Chondrocyte (in vitro differentiated cells): ENCODE measurements at places on chromosomes 16 and 17. TPM values are rescaled to one million over a fixed set of nuclear protein-coding genes. Genes with fewer than 3 reads are reported as not detected.
A peak's percentile ranks its signal among the peaks of the same experiment; 100 is the strongest.

Gene CCL18
- total RNA-seq, result not detected in 3 replicates

Gene KRTAP4-5
- total RNA-seq, result not detected in 3 replicates

GRCh38 chr16:1863681-1864460 is 8.1 kb downstream of the MEIOB start:
- no peak for DNase-seq

Gene CSH1
- total RNA-seq, result 14.0 TPM in 1 of 3 replicates, not detected in the others

DNA sequence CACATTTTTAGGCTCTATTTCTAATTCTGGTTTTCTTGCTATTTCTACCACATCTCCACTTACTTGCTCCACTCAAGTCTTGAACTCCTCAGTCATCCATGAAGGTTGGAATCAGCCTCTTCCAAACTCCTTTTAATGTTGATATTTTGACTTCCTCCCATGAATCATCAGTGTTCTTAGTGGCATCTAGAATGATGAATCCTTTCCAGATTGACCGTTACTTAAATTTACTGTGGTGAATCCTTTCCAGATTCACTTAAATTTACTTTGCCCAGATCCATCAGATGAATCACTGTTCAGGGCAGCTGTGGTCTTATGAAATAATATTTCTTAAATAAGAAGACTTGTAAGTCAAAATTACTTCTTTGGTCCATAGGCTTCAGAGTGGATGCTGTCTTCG is 32.4 kb downstream of the CLTC start:
- DNase-seq, result no peak

GRCh38 chr16:9647981-9648701 is 534.1 kb downstream of the GRIN2A start:
- no peak for DNase-seq

GRCh38 chr16:1564325-1564724 is 30.9 kb downstream of the TMEM204 start:
- DNase-seq, result no peak

Gene CDK5R1
- total RNA-seq, result 1.8 to 2.3 TPM (median 2.1 TPM) in 3 replicates

GRCh38 chr16:54462771-54463170 is 176.2 kb upstream of the IRX3 start:
- DNase-seq, result no peak

DNA sequence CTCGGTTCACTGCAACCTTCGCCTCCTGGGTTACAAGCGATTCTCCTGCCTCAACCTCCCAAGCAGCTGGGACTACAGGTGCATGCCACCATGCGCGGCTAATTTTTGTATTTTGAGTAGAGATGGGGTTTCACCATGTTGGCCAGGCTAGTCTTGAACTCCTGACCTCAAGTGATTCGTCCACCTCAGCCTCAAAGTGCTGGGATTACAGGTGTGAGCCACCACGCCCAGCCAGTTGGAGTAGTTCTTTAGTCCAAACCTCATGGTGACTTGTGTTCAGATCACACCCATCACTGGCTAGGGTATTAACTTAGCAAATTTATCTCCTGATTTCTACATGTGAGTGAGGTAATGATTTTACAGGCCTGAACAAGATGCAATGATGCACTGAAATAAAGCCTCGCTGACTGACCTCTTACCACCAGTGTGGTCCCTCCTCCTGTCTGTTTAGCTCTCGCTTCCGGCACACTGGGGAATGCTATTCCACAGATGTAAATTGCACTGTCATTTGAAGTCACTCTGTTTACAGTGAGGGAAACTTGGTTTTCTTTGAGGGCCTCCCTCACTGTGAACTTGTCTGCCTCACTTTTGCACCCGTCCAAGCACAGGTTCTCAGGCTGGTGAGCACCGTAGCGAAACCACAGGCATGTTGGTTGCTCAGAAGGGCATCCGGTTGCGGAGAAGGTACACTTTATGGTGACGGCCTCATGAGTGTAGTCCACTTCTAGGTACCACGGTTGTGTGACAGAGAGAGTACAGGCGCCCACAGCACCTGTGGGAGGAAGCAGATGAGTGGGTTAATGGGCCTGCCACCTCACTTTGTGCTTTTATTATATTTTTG is 5.5 kb downstream of the IGSF6 start:
- DNase-seq, result no peak

DNA sequence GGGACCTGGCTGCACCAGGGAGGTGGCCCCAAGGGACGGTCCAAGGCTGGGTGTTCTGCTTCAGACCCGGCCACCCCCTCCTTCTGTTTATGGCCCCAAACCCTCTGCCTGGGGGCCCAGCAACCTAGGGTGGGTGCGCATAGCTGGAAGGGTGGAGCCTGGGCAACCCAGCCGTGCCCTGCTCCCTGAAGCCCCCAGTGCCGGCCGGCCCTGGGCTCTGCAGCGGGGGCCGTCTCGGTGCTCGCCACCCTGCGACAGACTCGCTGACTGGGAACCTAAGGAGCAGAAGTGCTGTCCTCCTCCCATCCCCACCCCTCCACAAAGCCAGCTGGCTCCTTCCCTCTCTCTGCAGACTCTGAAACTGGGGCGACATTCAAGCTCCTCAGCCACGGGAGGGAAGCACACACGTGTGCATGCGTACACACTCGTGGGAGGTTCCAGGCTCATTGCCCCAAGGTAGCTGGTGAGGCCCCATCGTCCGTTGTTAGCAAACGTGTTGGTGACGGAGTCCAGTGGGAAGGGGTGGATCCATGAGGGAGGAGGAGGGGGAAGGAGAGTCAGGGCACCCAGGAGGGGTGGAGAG is 43.4 kb downstream of the ENGASE start:
- DNase-seq, result no peak

GRCh38 chr17:80793421-80793820 is 198.2 kb upstream of the CHMP6 start:
- DNase-seq, result no peak

Gene PRPSAP1
- total RNA-seq, result 41.4 to 59.0 TPM (median 55.3 TPM) in 3 replicates

DNA sequence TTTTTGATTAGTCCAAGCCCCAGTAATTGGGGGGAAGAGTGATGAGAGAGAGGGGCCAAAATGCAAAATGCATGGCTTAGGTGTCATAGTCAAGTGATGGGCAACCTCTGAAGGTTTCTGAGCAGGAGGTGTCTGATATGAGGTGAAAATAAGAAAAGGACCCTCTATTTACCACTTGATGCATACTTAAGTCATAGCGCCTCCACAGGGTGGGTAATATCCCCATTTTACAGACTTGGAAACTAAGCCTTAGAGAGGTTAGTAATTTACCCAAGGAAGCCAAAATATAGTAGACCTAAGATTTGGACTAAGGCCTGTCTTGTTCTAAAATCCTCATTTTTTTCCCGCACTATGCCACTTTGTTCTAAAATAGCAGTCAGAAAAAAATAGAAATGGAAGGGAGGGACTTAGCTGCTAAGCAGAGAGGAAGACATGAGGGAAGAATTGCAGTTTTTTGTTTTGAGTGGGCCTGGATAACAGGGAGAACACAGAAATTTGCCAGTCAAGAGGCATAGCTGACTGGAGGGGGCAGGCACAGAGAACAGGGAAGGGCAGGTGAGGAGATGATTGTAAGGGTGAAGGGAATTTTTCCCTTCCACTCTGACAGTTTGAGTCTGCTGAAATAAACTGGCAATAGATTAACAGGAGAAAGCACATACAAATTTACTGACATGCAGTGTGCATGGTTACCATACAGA is 2.3 kb upstream of the GRB2 start:
- DNase-seq, result no peak

DNA sequence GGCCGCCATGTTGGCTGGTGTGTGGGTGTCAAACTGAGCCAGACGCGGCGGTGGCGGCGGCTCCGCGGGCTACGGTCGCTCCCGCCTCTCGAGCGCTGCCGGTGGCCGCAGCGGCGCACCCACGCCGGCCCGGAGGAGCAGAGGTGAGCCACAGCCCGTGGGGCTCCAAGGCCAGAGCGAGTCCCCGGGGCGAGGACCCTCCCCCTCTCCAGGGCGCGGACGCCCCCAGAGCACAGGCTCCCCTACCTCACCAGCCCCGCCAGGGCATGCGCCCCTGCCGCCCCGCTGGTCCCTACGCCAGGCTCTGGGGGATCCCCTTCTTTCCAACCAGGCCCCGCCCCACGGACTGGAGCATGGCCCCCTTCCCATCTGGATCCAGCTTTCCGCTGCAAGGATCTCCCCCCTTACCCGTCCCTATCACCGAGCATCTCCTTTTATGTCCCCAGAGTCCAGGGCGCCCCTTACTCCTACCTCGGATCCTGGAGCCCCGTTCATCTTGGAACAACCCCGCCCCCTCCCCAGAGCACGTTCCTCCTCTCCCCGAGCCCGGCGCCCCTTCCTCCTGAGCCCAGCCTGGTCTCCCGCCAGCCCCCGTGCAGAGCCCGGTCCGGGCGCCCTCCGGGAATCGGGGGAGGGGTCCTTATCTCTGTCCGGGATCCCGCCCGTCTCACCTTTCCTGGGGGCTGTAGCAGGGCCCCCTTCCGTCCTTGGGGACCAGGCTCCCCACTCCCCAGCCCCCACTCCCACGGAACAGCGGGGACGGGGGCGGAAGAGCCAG is 412 bp downstream of the EPN2 start:
- DNase-seq, result no peak

DNA sequence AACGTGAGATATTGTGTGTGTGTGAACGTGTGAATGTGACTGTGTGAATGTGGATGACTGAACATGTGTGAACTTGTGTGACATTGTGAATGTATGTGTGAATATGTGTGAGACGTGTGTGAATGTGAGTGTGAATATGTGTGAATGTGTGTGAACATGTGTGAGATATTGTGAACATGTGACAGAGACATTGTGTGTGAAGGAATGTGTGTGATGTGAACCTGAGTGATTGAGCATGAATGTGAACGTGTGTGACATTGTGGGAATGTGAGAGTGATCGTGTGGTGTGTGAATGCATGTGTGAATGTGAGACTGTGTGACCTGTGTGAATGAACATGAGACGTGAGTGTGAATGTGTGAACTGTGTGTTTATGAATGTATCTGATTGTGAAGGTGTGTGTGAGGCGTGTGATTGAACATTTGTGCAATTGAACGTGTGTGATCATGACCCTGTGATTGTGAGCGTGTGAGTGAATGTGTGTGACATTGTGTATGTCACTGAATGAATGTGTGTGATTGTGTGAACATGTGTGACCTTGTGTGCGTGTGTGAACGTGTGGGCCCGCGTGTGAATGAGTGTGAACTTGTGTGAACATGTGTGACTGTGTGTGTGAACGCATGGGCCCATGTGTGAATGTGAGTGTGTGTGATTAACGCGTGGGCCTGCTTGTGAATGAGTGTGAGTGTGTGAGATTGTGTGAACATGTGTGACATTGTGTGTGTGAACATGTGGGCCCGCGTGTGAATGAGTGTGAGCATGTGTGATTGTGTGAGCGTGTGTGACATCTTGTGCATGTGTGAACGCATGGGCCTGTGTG is 23.2 kb upstream of the GSE1 start:
- no peak for DNase-seq

DNA sequence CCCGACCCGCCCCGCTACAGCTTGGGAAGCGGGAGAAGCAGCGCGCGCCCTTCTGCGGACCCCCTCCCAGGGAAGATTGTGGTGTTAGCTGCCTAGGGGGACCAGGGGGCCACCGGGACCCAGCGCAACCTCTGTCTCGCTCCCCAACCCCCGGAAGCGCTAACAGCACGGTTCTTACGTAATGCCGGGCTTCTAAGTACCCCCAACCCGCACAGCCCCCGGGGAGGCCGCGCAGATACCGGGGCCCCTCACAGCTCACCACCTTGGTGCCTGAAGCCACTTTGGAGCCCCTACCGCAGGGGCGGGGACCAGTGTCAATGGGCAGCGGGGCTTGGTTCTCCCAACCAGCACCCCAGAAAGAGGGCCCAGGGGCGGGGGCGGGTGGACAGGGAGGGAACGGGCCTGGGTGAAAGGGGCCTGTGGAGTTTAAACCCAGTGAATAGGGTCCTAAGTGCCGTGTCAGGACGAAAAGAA is 348 bp downstream of the MPP2 start:
- no peak for DNase-seq

DNA sequence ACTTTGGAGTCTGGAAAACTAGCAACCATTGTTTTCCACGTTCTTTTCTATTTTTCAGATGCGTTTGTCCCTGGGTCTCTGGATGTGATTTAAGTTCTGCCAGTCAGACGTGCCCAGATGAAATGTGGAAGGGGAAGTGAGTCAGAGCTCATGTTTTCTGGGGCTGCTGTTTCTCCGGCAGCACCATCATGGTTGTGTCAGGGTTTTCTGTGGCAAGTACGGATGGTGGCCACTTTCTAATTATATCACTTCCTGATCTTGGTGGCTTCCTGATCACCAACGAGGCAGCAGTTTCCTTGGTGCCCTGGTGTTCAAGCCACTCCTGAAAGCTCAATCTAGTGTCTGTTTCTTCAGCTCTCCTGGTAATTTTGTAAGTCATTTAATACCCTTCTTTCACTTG is 31.4 kb upstream of the PMFBP1 start:
- no peak for DNase-seq

GRCh38 chr17:57946798-57947358 is 8.3 kb downstream of the CUEDC1 start:
- no peak for DNase-seq

- DNase-seq, result no peak
Measured at GRCh38 chr17:63945784-63946439, 13.8 kb upstream of the CD79B start.

- no peak for DNase-seq
Measured at GRCh38 chr16:9906218-9906617, 276.0 kb downstream of the GRIN2A start.

- DNase-seq, result peak; percentile 60
Measured at GRCh38 chr16:86528061-86528929, 18.0 kb downstream of the FOXF1 start.
